ENCODE measurements at places on chromosomes 4 and X.
A peak's percentile ranks its signal among the peaks of the same experiment; 100 is the strongest.

DNA sequence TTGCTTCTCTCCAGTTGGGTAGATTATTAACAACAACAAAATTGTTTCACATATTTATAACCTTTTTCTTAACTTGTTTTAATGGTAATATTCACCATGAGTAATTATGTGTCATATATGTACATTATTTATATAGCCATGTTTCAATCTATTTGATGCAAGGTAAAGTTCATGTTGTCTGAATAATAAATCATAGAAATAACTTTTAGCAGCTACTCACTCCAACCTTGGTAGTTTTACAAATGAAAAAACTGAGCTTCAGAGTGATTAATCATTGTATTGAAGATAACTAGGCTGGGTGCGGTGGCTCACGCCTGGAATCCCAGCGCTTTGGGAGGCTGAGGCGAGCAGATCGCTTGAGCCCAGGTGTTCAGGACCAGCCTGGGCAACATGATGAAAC, 46.0 kb downstream of the TMA16 start:
- no peak for DNase-seq

DNA sequence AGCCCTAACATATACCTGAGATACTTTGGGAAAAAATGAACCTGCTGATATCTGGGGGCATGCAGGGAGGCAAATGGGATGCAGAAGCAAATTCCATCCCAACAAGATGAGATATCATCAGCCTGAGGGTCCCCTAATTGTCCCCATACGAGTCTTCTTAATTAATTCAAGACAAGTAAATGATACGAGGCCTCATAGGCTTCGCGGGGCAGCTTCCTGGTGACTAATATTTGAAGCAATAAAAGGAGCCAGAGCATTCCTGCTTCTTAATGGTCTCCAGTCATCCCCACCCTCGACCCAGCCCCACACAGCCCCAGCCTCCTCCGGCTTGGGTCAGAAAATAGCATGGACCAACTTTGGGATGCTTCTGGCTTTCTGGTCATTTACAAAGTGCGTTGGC, 99.6 kb upstream of the MSX1 start:
- DNase-seq, result no peak

GRCh38 chrX:108025954-108026600, 18.8 kb upstream of the VSIG1 start:
- no peak for DNase-seq

DNA sequence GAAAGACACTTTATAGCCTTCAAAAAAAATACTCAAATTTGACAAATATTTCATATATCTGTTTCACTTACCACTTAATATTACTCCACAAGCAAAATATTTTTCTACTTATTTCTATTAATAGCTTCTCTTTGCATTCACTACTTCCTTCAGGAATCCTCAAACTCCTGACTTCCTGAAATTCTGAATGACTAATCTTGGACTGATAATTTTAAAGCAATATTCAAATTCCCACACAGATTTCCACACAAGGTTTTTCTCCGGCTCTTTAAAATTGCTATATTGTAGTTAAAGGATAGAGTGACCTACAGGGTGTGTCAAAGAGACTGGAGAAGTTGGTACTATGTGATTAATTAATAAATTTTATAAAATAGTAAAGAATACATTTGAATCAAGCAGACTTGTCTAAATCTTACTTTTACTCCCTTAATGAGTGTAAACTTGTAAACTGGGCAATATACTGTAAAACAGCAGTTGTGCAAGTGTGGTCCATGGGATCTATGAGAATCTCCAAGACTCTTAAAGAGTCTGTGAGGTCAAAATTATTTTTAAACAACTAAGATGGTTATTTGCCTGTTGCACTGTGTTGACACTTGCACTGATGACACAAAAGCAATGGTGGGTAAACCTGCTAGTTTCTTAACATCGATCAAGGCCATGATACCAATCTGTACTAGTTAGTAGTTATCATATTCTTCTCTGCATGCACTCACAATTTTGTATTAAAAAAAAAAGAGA, 44.5 kb downstream of the ANKRD17 start:
- DNase-seq, result no peak

- DNase-seq, result no peak
Observed at GRCh38 chrX:74511704-74512103, 90.4 kb downstream of the SLC16A2 start.

DNA sequence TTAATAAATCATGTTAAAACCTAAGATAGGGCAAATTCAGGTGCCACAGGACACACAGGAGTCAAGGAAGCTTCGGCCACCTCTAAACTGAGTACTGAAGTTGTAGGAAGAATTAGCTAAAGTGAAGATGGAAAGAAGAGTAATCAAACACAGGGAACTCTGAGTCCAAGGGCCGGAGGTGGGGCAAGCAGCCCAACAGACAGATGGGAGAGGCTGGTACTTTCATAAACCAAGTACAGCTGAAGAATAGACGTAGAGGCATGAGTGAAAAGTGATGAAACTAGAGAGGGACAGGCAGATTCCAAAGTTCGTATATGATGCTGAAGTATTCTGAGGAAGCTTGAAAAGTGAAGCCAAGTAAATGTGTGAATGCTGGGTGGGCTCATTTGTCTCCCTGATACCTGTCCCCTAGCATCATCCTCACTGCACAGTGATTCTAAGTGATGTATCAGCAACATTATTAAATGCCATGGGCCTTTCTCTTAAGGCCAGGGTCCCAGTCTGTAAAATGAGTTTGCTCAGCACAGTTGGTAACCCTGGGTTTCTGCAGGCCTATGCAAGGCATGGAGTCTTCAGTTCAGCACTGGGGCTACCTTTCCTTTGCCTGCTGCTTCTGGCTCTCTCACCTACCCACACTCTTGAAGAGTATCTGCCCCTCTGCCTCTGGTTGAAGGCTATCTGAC, 203.3 kb downstream of the NR3C2 start:
- no peak for DNase-seq

DNA sequence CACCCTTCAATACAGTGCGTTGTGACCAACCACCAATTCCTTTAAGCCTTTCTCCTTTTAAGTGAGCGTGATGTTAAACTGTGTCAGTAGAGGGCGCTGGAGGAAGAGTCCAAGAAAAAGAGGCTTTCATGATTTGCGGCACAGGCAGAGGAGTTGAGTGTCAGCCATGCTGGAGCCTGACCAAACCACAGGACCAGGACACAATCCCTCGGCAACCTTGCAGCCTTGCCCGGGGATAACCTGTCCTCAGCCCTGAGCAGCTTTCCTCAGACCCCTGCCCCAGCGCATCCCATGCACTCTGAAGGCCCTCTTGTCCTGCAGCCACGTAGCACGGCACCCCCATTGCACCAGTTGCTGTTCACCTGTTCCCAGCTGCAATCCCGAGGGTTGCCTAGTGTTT, 53.5 kb upstream of the SMIM31 start:
- peak; percentile 24 for DNase-seq

DNA sequence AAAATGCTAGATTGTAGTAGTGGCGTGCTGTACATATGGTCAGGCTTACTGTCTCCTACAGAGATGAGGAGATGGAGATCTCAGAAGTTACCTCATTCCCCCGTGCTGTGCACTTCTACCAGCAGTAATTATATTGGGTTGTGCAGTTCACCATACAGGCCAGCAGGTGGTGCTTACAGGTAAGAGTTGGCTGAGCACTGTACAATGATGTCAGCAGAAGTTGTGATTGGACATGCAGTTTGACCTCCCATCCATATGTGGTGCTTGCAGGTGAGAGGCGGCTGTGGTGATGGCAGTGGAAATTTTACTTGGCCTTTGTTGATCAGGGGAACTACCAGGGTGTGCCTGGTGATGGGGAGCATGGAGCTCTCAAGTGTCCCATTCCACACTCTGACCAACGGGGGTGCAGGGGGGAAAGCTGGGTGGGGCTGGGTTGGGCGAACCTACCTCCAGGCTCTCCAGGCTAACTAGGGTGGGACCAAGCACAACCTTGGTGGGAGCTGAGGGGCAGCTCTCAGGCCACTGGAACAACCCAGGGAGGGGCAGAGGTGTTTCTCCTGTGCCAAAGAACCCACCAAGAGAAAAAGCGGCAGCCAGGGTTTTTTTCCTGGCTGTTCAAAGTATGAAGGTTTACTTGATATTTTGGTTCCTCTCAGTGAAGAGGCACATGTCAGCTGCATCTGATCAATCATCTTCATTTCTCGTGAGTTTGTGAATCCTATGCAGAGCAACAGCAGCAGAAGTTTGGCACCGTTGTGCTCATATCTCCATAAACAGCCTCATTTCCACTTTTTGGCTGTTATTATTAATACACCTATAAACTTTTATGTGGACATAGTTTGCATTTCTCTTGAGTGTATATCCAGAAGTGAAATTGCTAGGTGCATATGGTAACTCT, 73.8 kb upstream of the FREM3 start:
- DNase-seq, result peak; percentile 72

All from A172 (cell line).